Peyer's patch (tissue), 4 donors: ENCODE measurements at places on chromosomes 3 and 15. TPM values are rescaled to one million over a fixed set of nuclear protein-coding genes. Genes with fewer than 3 reads are reported as not detected.
A peak's percentile ranks its signal among the peaks of the same experiment; 100 is the strongest.

CX3CR1 gene
- total RNA-seq = not detected

CTDSPL gene
- total RNA-seq = 37.1 TPM

KCNMB2 gene
- total RNA-seq = not detected

DNA sequence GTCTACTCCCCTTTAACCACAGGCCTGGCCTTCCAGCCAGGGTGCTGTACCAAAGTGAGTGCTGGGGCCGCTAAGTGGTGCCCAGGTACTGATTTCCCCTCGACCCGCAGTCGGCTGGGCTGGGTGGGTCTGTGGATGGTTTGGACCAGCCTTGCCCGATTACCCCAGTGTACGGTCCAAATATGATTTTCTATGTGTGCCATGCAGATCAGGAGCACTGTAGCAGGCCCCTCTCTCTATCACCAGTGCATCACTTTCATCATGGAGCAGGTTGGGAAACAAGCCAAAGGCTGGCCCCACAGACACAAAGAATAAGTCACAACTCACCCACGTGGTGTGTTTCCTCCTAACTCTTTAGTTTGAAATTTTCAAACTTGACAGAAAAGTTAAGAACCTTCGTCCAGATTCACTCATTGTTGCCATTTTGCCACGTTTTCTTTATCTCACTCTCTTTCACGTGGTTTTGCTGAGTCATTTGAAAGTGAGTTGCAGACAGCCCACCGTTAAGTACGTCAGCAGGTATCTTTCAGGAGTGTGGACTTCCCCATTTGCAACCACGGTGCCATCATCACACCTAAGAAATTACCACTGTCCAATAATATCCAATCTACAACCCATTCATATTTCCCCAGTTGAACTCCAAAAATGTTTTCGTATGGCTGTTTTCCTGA, 37.0 kb downstream of the ZNF710 start:
- H3K36me3 ChIP-seq = no peaks in the 10 kb centered on the region
- H3K4me1 ChIP-seq = peaks cover 21% of the 10 kb centered on the region
- peak; percentile 2 for DNase-seq
- H3K4me3 ChIP-seq = no peak overlapping the region
- H3K27me3 ChIP-seq = no peaks in the 10 kb centered on the region

GRCh38 chr3:43770426-43771103, 79.8 kb downstream of the ABHD5 start:
- H3K27me3 ChIP-seq = no peaks in the 10 kb centered on the region
- H3K27ac ChIP-seq = peak overlapping the region; percentile 5
- H3K4me1 ChIP-seq = peaks cover 26% of the 10 kb centered on the region
- H3K36me3 ChIP-seq = no peaks in the 10 kb centered on the region

- H3K27ac ChIP-seq = no peak overlapping the region
- H3K4me1 ChIP-seq = peaks cover 13% of the 10 kb centered on the region
- peak overlapping the region; percentile 23 for H3K4me3 ChIP-seq
- no peaks in the 10 kb centered on the region for H3K36me3 ChIP-seq
- no peaks in the 10 kb centered on the region for H3K27me3 ChIP-seq
These were observed 52.4 kb downstream of the SETMAR start for GRCh38 chr3:4355401-4356219.

DNA sequence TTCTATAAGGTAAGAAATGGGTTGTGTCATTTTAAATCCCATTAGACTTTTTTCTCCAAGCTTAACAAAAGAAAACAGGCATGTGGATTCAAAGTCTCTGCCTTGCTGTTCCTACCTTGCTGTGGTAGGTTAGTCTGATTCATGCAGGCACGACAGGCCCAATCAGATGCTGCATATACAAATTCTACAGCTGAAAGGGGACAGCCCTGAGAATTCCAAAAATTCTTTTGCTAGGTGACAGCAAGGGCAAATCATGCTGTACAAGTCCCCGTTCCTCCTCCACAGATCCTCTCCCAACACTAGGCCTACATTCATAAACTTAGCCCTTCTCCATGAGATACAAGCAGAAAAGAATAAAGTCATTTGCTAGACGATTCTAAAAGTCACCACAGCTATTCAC, 161.2 kb upstream of the THBS1 start:
- no peak for DNase-seq
- no peaks in the 10 kb centered on the region for H3K27me3 ChIP-seq
- no peak overlapping the region for H3K27ac ChIP-seq
- no peak overlapping the region for H3K4me3 ChIP-seq
- H3K4me1 ChIP-seq = no peaks in the 10 kb centered on the region

GRCh38 chr3:55486101-55486856, 827 bp downstream of the WNT5A start:
- peak; percentile 62 for DNase-seq
- H3K27ac ChIP-seq = peak overlapping the region; percentile 8
- no peaks in the 10 kb centered on the region for H3K36me3 ChIP-seq
- peak overlapping the region; percentile 69 for H3K4me3 ChIP-seq
- H3K27me3 ChIP-seq = no peaks in the 10 kb centered on the region

DNA sequence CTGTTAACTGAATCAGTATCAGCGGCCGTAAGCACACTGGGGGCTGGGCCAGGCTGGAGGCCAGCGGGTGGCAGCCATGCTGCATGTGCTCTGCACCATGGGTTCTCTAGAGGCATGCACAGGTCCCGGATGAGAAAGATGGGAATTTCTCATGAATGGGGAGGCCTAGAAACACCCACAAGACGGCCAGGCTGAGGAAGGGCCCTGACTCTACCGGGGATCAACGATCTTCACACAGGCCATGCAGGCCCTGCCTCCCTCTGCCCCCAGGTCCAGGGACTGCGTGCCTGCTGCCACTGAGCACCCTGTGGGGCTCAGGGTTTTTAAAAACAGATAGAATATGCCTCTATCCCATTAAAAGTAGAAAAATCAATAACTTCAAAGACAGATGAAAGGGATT, 32.7 kb downstream of the SLC41A3 start:
- H3K4me1 ChIP-seq = no peaks in the 10 kb centered on the region
- DNase-seq = no peak
- H3K27ac ChIP-seq = no peak overlapping the region
- H3K4me3 ChIP-seq = no peak overlapping the region
- H3K36me3 ChIP-seq = no peaks in the 10 kb centered on the region

- peak overlapping the region; percentile 84 for H3K4me3 ChIP-seq
- peak overlapping the region; percentile 97 for H3K27ac ChIP-seq
- no peaks in the 10 kb centered on the region for H3K27me3 ChIP-seq
- H3K4me1 ChIP-seq = peaks cover 13% of the 10 kb centered on the region
- H3K36me3 ChIP-seq = peaks cover 17% of the 10 kb centered on the region
- DNase-seq = no peak
These were observed 767 bp downstream of the GLT8D1 start for GRCh38 chr3:52704611-52705437.

DNA sequence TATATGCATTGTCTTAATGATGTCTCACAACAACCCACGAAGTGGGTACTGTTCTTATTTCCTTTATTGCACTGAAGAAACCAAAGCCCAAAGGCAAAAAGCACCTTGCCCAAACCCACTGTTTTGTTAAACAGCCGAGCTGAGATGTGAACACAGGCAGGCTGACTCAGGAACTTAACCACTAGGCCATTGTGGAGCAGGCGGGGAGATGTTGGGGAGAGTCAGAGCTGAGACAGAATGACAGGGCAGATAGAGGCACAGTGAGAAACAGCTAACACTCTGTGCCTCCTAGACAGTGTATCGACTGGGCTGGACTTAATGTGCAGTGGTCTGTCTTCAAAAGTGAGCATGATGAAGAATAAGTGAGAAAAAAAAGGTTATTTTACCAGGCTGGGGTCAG, 56.5 kb downstream of the RPLP1 start:
- no peak for DNase-seq
- no peak overlapping the region for H3K27ac ChIP-seq
- H3K36me3 ChIP-seq = no peaks in the 10 kb centered on the region
- H3K27me3 ChIP-seq = no peaks in the 10 kb centered on the region
- no peaks in the 10 kb centered on the region for H3K4me1 ChIP-seq
- H3K4me3 ChIP-seq = no peak overlapping the region

GRCh38 chr15:70065006-70065722, 32.6 kb downstream of the TLE3 start:
- no peaks in the 10 kb centered on the region for H3K27me3 ChIP-seq
- peaks cover 5% of the 10 kb centered on the region for H3K36me3 ChIP-seq
- no peak overlapping the region for H3K27ac ChIP-seq
- no peak overlapping the region for H3K4me3 ChIP-seq
- peaks cover 55% of the 10 kb centered on the region for H3K4me1 ChIP-seq

DNA sequence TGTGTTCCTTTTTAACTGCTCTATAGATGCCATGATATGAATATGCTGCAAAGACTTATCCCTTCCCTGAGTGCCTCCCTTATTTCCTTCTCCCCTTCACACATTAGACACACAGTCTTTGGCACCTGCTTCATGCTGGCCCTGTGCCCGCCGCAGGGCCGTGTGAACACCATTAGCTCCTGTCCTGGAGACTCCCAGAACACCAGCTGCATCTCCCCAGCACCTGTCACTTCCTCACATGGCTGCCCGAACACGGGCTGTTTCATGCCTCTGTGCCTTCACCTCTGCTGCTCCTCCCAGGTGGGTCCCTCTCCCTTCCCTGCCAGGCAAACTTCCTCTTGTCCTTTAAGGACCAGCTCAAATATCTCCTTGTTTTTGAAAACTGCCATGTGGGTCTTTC, 40.5 kb upstream of the SEC13 start:
- no peaks in the 10 kb centered on the region for H3K27me3 ChIP-seq
- no peaks in the 10 kb centered on the region for H3K36me3 ChIP-seq
- H3K4me1 ChIP-seq = no peaks in the 10 kb centered on the region
- H3K4me3 ChIP-seq = no peak overlapping the region

DNA sequence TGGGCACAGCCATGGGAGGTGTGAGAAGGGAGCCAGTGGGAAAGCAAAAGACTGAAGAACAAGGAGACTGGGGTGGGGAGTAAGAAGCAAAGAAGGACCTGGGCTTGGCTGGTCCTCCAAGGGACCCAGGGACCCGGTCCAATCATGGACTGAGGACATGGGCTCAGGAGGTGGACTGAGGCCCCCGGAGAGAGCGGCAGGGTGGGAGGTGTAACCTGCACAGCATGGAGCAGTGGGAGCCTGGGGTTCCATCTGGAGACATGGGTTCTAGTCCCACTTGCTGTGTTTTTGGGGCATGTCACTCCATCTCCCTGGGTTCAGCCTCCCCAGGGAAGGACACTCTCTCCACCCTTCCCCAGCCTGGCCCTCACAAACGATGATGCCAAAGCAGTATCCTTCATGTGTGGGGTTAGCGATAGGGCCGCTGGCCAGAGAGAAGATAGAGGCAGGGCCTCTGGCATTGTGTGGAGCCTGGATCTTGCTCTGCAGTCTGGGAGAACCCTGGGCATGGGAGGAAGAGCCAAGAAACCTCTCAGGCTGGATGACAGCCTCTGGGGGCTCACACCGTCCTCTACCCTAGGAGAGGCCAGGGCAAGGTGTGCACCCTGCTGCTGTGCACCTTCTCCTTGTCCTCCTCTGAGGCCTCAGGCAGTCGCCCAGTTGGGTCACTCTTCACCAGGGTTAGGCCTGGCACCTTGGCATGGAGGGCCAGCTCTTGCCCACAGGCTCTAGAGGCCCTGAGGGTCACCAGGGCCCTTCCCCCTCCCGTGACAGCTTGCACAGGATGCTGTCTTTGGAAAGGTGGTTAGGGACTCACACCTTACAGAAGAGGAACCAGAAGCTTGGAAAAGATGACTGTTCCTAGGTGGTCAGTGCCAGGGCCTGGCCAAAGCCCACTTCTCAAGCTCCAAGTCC, 26.0 kb downstream of the FBXW12 start:
- no peaks in the 10 kb centered on the region for H3K36me3 ChIP-seq
- no peak for DNase-seq
- H3K4me3 ChIP-seq = no peak overlapping the region
- H3K4me1 ChIP-seq = no peaks in the 10 kb centered on the region

- no peak overlapping the region for H3K4me3 ChIP-seq
- H3K27me3 ChIP-seq = no peaks in the 10 kb centered on the region
- no peak for DNase-seq
These were observed 4.6 kb downstream of the TLE3 start for GRCh38 chr15:70093070-70093469.

GRCh38 chr3:109784852-109785631, 447.7 kb upstream of the DPPA4 start:
- no peak for DNase-seq
- no peaks in the 10 kb centered on the region for H3K4me1 ChIP-seq
- H3K27ac ChIP-seq = no peak overlapping the region
- no peaks in the 10 kb centered on the region for H3K36me3 ChIP-seq

DNA sequence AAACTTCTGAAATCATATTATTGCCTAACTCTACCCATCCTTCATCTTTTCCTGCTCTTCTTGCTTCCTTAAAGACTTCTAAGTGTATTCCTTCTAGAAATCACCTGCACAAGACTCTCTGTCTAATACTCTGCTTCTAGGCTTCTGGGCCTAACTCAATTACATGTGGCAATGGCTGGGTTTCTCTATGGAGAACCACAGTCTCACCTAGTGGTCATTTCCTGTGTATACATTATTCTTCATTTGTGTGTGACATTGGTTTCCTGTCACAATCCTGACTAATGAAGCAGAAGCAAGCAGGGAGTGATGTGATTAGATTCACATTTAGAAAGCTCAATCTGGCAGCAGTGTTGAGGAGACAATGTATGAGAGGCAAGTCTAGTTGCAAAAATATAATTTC, 16.9 kb upstream of the CLDN1 start:
- DNase-seq = no peak
- H3K27me3 ChIP-seq = no peaks in the 10 kb centered on the region
- H3K4me1 ChIP-seq = no peaks in the 10 kb centered on the region
- H3K36me3 ChIP-seq = no peaks in the 10 kb centered on the region

DNA sequence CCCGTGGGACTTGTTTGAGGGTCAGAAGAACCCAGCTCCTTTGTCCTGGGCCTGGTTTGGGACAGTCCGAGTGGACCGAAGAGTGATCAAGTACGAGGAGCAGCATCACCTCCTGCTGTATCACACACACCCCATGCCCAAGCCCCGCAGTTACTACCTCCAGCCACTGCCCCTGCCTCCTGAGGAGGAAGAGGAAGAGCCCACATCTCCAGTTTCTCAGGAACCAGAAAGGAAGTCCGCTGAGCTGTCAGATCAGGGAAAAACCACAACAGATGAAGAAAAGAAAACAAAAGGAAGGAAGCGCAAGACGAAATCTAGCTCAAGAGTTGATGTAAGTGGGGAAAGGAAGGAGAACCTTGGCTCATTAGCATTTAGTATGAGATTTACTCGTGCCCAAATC, 3.3 kb upstream of the P2RY12 start:
- no peak overlapping the region for H3K27ac ChIP-seq
- H3K27me3 ChIP-seq = no peaks in the 10 kb centered on the region

- H3K4me1 ChIP-seq = no peaks in the 10 kb centered on the region
- no peaks in the 10 kb centered on the region for H3K36me3 ChIP-seq
- DNase-seq = no peak
- H3K27me3 ChIP-seq = no peaks in the 10 kb centered on the region
- no peak overlapping the region for H3K4me3 ChIP-seq
These were observed 203.6 kb downstream of the TNIK start for GRCh38 chr3:171256445-171257250.
